ENCODE measurements at places on chromosomes 4 and X.

DNA sequence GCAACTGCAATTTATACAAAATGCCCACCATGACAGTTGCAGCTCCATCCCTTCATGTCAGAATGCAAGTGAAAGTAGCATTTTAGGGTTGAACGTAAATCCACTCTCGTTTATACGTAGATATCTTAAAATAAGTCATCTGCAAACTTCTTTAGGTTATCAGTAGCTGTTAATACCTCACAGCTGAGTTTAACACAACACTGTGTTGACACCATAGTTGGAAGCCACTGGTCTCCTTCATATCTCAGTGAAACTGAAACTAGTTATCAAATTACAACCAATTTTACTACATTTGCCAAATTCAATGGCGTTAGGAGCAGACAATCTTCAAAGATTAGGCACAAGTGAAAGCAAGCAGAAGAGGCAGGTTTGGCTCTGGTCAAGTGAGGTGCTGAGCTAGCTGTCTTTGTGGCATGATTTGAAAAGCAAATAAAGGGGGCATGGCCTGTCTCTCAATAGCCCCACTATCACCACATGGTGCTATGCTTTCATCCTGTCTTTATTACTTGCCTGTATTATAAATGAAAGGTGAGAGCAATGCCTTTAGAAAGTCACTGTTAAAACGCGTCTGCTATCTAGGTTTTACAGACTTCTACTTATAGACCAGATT lies 12.3 kb downstream of the PPP3CA start:
- ATAC-seq = no peak

GRCh38 chr4:88144048-88144447 lies 14.4 kb downstream of the ABCG2 start:
- ATAC-seq = no peak

DNA sequence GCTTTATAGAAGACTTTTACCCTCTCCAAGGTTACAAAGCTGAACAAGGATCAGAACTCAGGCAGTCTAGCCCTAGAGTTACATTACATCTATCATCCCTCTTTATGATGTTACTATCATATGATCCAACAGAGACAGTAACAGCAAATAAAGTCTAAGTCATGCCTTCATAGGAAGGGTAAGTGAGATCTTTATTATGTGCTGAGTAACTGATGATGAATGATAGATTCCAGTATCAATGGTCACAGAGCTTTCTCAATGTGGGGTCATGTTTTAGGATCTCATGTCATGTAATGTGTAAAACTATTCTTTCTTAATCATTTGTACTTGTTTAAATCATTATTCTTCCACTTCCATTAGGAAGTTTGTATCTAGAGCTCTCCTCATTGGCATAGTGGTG lies 22.8 kb downstream of the ELOVL6 start:
- ATAC-seq = no peak

DNA sequence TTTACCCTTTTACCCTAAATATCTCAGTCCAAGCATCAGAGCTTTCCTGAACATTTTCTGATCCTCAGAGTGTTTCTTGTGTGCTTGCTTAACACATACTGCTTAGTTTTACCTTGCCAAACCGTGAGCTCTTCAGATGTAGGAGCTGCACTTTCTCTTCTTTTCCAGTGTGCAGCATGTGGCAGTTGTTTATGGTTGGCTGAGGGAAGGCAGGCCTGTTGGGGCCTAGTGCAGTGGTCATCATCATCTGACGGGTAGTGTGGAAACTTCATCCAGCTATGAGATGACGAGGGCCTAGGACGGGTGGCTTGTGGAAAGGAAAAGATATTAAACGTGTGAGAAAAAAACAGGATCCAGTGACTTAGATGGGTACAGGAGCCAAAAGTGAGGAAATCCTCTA lies 21.5 kb downstream of the VBP1 start:
- ATAC-seq = no peak

- no peak for ATAC-seq
Observed at GRCh38 chr4:26069218-26069617, 155.2 kb downstream of the SMIM20 start.

- no peak for ATAC-seq
Observed at GRCh38 chr4:136731025-136731424, 801.3 kb downstream of the PCDH18 start.

- ATAC-seq = no peak
Observed at GRCh38 chr4:25484243-25484721, 107.2 kb downstream of the ANAPC4 start.

DNA sequence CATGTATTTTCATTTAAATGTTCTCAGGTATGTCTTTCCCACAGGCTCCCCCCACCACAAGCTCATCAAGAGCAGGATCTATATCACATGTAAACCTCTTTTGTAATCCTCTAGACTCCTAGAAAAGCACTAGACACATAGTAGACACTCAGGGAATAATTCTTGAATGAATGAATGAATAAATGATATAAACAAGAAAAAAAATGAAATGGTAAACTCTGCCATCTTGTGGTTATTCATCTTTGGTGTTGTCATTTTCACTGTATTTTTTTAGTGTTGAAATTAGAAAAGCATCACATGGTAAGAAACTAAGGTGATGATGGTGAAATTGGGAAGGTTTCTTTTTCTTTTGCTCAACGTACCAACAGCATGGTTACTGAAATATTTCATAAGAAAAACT lies 34.2 kb upstream of the C1GALT1C1 start:
- ATAC-seq = no peak

- peak; percentile 72 for ATAC-seq
Observed at GRCh38 chr4:81723019-81723884, 251.5 kb upstream of the RASGEF1B start.

DNA sequence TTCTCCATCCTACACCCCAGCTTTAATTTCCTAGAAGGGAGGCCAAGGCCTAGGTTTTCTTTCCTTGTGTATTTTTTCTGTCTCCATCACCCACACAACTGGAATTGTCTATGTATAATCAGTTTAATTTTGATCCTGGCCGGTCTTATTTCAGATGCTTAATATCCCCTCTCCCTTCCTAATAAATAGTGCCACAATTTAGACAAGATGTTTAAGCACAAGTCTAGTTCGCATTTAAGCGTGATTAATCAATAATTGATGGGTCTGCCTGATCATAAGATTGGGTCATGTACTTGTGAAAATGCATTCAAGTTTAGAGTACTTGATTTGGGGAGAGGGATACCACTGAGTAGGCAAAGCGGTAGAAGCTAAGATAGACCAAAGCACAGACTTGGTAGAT lies 2.4 kb downstream of the BMP2K start:
- ATAC-seq = no peak

GRCh38 chrX:112664924-112665323 lies 14.8 kb downstream of the LHFPL1 start:
- no peak for ATAC-seq

DNA sequence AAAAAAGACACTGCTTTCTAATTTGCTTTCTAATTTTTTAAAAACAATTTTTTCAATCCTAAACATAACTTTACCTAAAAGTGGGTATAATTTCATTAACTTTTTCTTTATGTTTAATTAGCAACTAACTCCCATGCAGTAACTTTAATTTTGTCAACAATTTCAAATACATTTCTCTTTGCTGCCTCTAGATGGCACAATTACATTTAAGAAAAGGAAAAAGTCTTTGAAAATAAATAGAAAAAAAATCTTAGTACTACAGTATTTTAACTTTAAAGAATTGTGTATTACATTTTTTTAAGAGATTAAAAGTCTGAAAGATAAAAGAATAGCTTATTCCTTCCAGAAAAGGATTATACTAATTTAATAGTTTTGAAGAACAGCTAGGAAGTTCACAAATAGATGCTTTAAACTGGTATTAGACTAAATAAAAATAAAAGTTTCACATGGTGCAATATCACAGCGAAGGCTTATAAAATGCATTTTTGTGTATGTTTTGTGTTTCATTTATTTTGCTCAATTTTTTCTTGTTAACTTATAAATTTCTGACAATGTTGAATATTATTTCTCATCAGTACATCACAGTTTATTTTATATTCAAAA lies 105.1 kb downstream of the ADGRA3 start:
- no peak for ATAC-seq

All from gastroesophageal sphincter (tissue), 4 donors.